NCI-H2227 treated with DMSO at 0.1 percent for 48 hours (cell line): ENCODE measurements at places on chromosomes 5 and 9.

DNA sequence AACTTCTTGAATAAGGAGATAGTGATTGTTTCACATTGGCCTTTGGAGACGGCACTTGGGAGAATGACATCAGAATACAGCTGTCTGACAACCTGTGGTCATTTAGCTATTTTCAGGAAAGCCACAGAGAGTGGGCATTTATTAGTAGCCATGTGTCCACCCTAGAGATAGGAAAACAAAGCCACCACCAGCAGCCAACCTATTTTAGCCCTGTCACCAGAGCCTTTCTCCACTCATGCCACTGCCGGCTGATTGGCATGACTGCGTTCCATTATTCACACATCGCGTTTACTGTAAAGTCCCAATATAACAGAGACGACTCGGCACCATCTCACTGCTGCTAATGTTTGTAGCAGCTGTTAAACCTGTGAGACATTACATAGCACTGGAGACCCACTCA, 330.1 kb downstream of the NDUFS4 start:
- no peak for DNase-seq

GRCh38 chr9:75889577-75889976, 896 bp upstream of the PCSK5 start:
- no peak for DNase-seq

GRCh38 chr5:95984287-95984938, 22.8 kb upstream of the ELL2 start:
- DNase-seq: no peak

DNA sequence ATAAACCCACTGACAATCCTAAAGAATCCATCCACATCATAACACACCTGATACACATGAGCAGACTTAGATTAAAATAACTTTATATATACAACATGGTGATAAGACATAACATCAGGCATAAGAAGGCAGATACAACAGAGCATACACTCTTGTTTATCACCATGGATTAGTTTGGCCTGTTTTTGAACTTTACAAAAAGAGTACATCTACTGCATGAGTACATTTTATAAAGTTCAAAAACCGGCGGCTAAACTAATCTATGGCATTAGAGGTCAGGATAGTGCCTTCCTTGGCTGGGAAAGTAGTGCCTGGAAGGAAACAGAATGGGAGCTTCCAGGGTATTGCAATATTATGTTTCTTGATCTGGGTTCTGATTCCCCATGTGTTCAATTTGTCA, 15.1 kb downstream of the RICTOR start:
- no peak for DNase-seq

GRCh38 chr5:56552612-56553268, 262.6 kb upstream of the MAP3K1 start:
- DNase-seq: no peak

GRCh38 chr5:18370531-18370930, 736.3 kb downstream of the TAF11L14 start:
- DNase-seq: no peak

- no peak for DNase-seq
These were observed 29.5 kb downstream of the ZFYVE16 start for GRCh38 chr5:80437326-80437725.

GRCh38 chr9:112925058-112925641, 34.5 kb upstream of the SLC46A2 start:
- peak; percentile 3 for DNase-seq

GRCh38 chr5:168916266-168916665, 337.1 kb upstream of the PANK3 start:
- DNase-seq: no peak

DNA sequence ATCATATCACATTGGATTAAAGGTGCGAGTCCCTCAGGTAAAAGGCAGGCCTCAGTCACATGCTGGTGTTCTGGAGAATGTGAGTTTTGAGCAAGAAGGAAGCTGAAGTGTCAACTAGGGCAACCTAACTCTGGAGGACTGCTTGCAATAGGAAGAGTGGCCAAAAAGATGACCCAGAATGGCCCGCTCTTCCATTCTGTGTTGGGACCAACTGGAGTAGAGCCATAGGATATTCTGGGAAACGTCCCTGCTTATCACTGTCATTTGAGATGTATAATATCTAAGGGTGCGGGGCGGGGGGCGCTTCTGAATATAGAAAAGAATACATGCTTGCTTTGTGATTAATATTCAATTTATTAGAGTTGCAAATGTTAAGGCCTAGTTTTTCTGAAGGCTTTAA, 7.1 kb upstream of the TRIM7 start:
- no peak for DNase-seq

- DNase-seq: no peak
These were observed 41.1 kb downstream of the NSUN2 start for GRCh38 chr5:6591671-6592288.

DNA sequence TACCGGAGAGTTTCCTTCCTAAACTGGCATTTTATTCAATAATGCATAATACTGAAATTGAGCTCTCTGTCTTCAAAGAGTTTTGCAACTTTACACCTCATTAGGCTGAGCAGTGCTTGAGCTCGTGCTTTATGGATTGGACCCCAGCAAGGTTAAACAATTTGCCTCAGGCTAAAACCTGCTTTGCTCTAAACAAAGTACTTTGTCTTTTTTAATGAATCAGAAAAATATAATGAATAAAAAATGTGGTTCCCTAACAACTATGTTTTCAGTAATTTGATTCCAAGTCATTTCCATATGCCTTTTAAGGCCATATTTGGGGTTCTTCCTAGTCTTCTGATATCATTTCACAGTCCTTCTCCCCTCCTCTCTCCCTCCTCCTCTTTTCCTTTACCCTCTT, 20.0 kb downstream of the ZNF366 start:
- no peak for DNase-seq

DNA sequence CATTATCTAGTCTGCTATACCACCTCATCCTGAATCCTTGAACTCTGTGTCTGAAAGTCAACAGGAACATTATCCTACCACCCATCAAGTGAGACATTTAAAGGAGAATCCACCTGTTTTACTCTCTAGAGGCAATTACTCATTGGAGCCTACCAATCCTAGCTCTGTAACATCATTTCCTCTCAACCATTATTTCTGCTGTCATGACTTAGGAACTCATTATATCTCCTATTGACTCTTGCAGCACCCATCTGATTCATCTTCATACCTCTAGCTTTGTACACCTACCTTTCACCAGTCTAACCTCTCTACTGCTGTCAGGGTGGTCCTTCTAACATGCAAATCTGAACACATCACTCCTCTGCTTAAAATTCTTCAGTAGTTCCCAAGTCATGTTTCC, 481.5 kb downstream of the NFIB start:
- no peak for DNase-seq

- DNase-seq: no peak
These were observed 41.9 kb upstream of the SLC36A1 start for GRCh38 chr5:151405334-151406160.

GRCh38 chr5:98470747-98471146, 302.7 kb upstream of the RGMB start:
- no peak for DNase-seq

- no peak for DNase-seq
These were observed 387.4 kb downstream of the ACTL7B start for GRCh38 chr9:108468364-108468763.

DNA sequence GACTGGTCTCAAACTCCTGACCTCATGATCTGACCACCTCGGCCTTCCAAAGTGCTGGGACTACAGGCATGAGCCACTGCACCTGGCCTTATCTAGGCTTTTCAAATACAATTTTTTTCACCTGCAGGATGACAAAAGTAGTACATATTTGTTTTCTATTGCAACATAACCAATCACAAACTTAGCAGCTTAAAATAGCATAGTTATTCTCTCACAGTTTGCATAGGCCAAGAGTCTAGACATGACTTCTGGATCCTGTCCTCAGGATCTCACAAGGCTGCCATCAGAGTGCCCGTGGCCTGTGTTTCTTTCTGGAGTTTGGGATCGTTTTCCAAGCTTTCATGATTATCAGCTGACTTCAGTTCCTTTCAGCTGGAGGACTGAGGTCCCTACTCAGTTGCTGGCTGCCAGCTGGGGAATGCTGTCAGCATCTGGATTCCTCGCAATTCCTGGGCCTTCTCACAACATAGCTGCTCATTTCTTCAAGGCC, 348.9 kb downstream of the ARHGEF28 start:
- DNase-seq: no peak

- DNase-seq: peak; percentile 67
These were observed 82.8 kb downstream of the DCP2 start for GRCh38 chr5:113059232-113060040.

DNA sequence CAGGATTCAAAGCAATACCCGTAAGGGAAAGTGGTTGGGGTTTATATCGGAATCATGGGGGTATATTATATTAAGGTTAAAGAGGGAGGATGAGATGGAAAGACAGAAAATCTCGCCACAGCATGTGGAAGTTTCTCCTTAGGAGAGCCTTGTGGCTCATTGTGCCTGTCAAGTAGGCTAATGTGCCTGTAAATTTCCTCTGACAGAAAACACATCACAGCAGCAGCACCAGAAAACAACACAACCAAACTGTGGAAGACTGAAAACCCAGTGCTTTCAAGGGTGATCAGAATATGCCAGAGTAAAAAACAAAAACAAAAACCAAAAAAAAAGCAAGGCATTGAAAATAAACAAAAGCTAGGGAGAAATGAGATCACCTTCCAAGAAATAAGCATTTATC, 11.3 kb upstream of the MAN2A1 start:
- no peak for DNase-seq

DNA sequence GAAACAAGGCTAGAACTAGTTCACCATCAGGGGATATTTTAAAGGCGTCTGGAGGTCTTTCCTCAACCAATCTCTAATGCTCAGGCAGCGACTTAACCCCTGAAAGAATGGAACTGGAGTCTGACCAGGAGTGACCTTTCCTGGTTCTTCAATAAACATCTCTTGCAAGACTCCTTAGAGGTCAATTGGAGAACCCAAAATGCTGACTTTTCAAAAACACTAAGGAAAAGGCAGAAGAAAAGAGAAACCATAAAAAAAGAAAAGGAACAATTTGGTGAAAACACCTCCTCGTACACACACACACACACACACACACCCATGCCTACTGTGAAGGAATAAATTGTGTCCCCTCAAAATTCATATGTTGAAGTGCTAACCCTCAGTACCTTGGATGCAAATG, 12.3 kb downstream of the TIMD4 start:
- DNase-seq: no peak

DNA sequence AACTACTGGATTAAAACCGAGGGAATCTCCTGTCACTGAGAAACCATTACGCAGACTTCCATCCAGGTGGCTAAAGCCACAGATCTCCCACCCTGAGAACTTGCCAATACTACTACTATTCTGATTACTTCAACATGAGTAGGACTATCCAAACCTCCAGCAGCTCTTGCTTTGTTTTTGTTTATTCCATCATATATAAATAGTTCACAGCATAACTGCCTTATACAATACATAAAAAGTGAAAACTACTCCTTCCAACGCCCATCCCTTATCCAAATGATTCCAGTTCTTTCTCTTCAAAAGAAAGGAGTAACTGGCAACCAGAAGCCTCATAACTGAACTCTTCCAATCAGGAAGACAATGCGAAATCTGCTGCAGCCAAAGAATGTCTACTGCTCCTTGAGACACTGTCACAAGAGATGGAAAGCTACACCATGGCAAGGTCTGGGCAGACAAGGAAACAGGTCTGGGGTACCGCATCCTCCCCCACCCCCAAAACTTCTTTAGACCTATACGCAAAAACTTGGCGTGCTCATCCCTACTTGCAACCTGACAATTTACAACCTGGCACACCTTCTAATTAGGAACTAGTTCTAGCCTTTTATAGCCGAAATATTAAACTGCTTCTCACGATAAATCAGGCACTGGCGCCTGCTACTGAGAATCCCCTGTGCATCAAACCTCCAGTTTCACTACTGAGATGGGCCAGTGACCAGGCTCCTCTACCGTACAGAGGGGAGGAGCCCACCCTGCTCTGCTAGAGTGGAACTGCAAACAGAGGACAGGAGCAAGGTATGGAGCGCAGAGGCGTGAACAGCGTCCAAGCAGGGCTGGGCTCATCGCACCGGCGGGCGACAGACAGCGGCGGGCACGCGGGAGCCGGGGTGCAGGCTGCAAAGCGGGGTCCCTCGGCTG, 986 bp downstream of the PLPP1 start:
- DNase-seq: no peak

DNA sequence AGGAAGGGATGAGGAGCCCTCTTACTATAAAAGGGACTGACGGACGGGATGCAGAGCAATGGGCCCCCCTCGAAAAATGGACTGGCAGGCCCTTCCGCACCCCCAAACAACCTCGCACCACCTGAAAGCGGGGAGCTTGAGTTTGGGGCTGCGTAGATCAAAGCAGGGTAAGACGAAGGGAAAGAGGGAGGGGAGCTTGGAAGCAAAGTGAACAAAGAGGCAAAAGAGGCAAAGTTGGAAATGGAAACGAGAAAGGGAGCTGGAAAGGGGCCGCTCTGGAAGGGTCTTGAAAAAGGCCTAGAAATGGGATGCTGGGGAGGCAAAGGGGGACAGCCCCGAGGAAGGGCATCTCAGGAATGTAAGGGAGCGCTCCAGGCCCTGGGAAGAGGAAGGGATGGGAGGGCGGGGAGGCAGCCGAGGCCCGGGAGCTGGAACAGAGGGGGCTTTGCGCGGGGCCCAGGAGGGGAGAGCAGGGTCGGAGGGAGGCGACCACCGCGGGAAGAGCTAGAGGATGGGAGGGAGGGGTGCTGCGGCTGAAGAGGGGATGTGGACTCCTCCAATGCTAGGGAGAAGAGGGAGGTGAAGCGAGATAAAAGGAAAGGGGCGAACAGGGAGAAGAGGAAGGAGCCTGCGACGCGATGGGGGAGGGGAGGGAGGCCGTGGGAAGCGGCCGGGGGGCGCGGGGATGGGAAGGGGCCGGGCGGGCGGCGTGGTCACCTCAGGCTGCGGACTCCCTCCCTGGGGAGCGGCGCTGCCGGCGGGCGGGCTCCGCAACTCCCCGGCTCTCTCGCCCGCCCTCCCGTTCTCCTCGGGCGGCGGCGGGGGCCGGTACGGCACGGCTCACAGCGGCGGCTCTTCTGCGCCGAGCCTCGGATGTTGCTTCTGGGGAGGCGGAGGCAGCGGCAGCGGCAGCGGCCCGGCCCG, 577 bp downstream of the RNF145 start:
- no peak for DNase-seq

DNA sequence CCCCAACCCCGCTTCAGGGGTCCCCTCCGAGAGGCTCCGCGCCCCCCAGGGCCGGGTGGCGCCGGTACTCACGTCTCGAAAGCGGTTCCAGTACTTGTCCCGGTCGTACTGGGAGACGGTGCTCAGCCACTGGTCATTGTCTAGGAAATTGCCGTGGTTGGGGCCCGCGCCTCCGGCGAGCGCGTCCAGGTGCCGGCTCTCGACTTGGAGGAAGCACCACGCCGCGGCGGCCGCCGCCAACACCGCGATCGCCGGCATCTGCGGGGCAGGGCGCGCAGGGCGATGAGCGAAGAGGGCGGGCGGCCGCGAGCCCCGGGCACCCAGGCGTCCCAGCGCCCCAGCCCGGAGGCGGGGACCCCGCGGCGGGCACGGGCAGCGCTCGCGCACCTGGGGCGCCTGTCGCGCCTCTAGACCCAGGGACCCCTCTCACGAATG, 808 bp downstream of the SPOCK1 start:
- no peak for DNase-seq
